ENCODE measurements at places on chromosomes 5 and 9. TPM values are rescaled to one million over a fixed set of nuclear protein-coding genes. Genes with fewer than 3 reads are reported as not detected.

Gene MAMDC2
- 0.09 TPM for total RNA-seq

Gene LCN2
- total RNA-seq: not detected

Gene TPPP
- 1.2 TPM for total RNA-seq

Gene NSD1
- total RNA-seq: 103 TPM

Gene SGTB
- total RNA-seq: 30.5 TPM

Gene LCN15
- total RNA-seq: not detected

Gene FREM1
- total RNA-seq: 0.26 TPM

Gene CFAP90
- total RNA-seq: not detected

DNA sequence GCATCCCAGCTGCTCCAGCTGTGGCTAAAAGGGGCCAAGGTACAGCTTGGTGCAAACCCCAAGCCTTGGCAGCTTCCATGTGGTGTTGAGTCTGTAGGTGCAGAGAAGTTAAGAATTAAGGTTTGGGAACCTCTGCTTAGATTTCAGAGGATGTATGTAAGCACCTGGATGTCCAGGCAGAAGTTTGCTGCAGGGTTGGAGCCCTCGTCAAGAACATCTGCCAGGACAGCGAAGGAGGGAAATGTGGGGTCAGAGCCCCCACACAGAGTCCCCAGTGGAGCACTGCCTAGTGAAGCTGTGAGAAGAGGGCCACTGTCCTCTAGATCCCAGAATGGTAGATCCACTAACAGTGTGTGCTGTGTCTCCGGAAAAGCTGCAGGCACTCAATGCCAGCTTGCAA, 236.2 kb upstream of the ADRA1B start:
- peaks cover 5% of the 10 kb centered on the region for H3K27me3 ChIP-seq
- no peaks in the 10 kb centered on the region for H3K4me1 ChIP-seq
- DNase-seq: no peak
- no peak overlapping the region for H3K27ac ChIP-seq
- H3K4me3 ChIP-seq: no peak overlapping the region

GRCh38 chr5:113110117-113110516, 133.5 kb downstream of the DCP2 start:
- H3K27ac ChIP-seq: no peak overlapping the region
- H3K4me1 ChIP-seq: no peaks in the 10 kb centered on the region
- H3K36me3 ChIP-seq: no peaks in the 10 kb centered on the region

GRCh38 chr5:174065528-174066197, 20.2 kb downstream of the NSG2 start:
- H3K27me3 ChIP-seq: no peaks in the 10 kb centered on the region
- H3K4me1 ChIP-seq: no peaks in the 10 kb centered on the region
- H3K4me3 ChIP-seq: no peak overlapping the region
- H3K36me3 ChIP-seq: no peaks in the 10 kb centered on the region
- no peak for DNase-seq

GRCh38 chr9:137305060-137305797, 3.2 kb upstream of the NRARP start:
- H3K27ac ChIP-seq: no peak overlapping the region
- peaks cover 34% of the 10 kb centered on the region for H3K27me3 ChIP-seq
- peak; percentile 43 for DNase-seq
- no peaks in the 10 kb centered on the region for H3K36me3 ChIP-seq
- peaks cover 50% of the 10 kb centered on the region for H3K4me1 ChIP-seq

DNA sequence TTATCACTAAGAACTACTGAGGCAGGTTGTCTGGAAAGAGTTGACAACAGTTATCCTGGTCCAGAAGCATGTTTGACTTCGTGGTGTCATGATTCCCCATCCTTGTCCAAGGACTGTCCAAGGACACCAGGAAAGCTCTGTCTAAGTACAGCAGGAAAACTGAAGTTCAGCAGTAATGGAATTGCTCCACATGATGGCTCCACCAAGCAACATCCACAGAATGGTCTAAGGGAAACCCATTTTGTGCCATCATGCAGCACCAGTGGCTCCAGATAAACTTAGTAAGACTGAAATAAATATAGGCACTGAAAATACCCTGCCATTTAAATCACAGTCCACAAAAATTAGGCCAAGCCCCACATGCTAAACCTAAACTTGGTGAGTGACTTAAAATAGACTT, 192.8 kb downstream of the CDH18 start:
- no peaks in the 10 kb centered on the region for H3K27me3 ChIP-seq
- no peak for DNase-seq
- H3K4me3 ChIP-seq: no peak overlapping the region
- no peak overlapping the region for H3K27ac ChIP-seq

DNA sequence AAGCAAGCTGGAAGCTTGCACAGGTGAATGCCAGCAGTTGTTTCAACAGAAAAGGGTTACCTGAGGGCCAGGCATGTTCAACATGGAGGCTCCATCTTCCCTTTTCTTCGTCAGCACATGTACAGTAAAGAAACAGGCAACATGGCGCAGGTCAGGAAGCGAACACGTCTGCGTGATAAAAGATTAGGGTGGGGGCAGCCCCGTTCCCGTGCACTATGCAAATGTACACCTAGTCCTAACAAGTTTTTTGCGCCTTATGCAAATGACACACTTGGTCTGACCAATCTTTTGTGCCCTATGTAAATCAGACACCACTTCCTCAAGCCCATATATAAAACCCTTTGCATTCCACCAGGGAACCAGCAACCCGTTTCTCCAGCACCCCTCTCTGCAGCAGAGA, 452.1 kb upstream of the PTPRD start:
- H3K36me3 ChIP-seq: no peaks in the 10 kb centered on the region
- no peaks in the 10 kb centered on the region for H3K27me3 ChIP-seq
- DNase-seq: no peak
- H3K4me3 ChIP-seq: no peak overlapping the region
- H3K4me1 ChIP-seq: no peaks in the 10 kb centered on the region

DNA sequence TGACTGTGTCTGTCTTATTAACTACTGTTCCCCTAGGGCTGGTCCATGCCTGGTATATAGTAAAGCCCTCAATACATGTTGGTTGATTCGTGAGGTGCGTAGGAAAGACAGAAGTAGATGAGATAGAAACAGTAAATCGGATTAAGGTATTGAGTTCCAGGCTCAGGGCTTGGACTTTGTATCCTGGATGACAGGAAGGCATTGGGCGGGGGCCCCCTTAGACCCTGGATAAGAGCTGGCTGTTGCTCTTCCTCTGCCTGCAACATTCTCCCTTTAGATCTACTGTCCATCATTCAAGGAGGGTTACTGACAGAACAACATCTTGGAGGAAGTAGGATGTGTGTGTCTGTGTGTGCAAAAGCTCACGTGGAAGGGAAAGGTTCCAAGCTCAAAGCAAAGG, 31.2 kb upstream of the CTNNA1 start:
- no peaks in the 10 kb centered on the region for H3K36me3 ChIP-seq
- peaks cover 8% of the 10 kb centered on the region for H3K4me1 ChIP-seq
- no peak for DNase-seq
- H3K27me3 ChIP-seq: peaks cover 48% of the 10 kb centered on the region
- H3K27ac ChIP-seq: no peak overlapping the region

- H3K4me1 ChIP-seq: no peaks in the 10 kb centered on the region
- H3K27ac ChIP-seq: no peak overlapping the region
- H3K4me3 ChIP-seq: no peak overlapping the region
- DNase-seq: no peak
These were observed 19.4 kb downstream of the CSF1R start for GRCh38 chr5:150066901-150067396.

- DNase-seq: no peak
- no peak overlapping the region for H3K4me3 ChIP-seq
- no peaks in the 10 kb centered on the region for H3K27me3 ChIP-seq
- no peak overlapping the region for H3K27ac ChIP-seq
- H3K36me3 ChIP-seq: no peaks in the 10 kb centered on the region
These were observed 165.7 kb downstream of the SLCO4C1 start for GRCh38 chr5:102130386-102130785.

- H3K36me3 ChIP-seq: no peaks in the 10 kb centered on the region
- no peak overlapping the region for H3K4me3 ChIP-seq
These were observed 15.8 kb downstream of the BTF3 start for GRCh38 chr5:73513996-73514395.

GRCh38 chr9:135919318-135919890, 12.1 kb upstream of the CAMSAP1 start:
- no peak overlapping the region for H3K27ac ChIP-seq
- peaks cover 7% of the 10 kb centered on the region for H3K36me3 ChIP-seq
- no peak for DNase-seq

GRCh38 chr5:109690242-109690974, 681 bp downstream of the MAN2A1 start:
- peak overlapping the region; percentile 95 for H3K4me3 ChIP-seq
- H3K4me1 ChIP-seq: peaks cover 25% of the 10 kb centered on the region
- no peaks in the 10 kb centered on the region for H3K36me3 ChIP-seq
- no peaks in the 10 kb centered on the region for H3K27me3 ChIP-seq

GRCh38 chr5:110909950-110910349, 161.6 kb upstream of the TSLP start:
- no peaks in the 10 kb centered on the region for H3K4me1 ChIP-seq
- H3K36me3 ChIP-seq: no peaks in the 10 kb centered on the region
- no peak overlapping the region for H3K4me3 ChIP-seq

GRCh38 chr9:547314-547713, 294.2 kb upstream of the DMRT1 start:
- DNase-seq: no peak
- no peaks in the 10 kb centered on the region for H3K27me3 ChIP-seq
- H3K36me3 ChIP-seq: no peaks in the 10 kb centered on the region

- peak overlapping the region; percentile 23 for H3K4me3 ChIP-seq
- H3K27ac ChIP-seq: no peak overlapping the region
- peak; percentile 30 for DNase-seq
- no peaks in the 10 kb centered on the region for H3K36me3 ChIP-seq
These were observed 17.6 kb upstream of the UBE2D2 start for GRCh38 chr5:139543423-139543991.

DNA sequence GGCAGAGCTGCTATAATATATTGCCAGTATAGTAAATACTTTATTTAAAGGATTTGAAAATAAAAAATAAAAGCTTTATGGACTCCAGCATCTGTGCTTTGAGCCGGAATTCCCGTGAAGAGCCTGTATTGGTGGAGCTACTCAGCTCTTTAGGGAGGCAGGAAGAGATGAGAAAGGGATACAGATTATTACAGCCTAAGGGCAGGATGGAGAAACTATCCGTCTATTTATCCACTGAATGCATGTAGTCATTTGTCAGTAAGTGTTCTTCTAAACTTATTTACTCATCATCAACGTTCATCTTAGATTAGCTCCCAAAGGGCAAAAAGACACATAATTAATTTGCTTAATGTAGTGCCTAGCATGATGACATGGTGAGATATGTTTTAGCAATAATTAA, 48.4 kb downstream of the SLC1A1 start:
- H3K4me1 ChIP-seq: no peaks in the 10 kb centered on the region
- no peak for DNase-seq
- peaks cover 2% of the 10 kb centered on the region for H3K27me3 ChIP-seq

- H3K36me3 ChIP-seq: no peaks in the 10 kb centered on the region
- H3K4me3 ChIP-seq: no peak overlapping the region
- no peak overlapping the region for H3K27ac ChIP-seq
- peaks cover 14% of the 10 kb centered on the region for H3K4me1 ChIP-seq
- DNase-seq: no peak
These were observed 1.7 kb downstream of the CPLX2 start for GRCh38 chr5:175873088-175873454.

GRCh38 chr9:126506361-126507317, 107.1 kb upstream of the LMX1B start:
- H3K4me3 ChIP-seq: no peak overlapping the region
- H3K4me1 ChIP-seq: no peaks in the 10 kb centered on the region
- H3K27ac ChIP-seq: no peak overlapping the region
- DNase-seq: no peak

GRCh38 chr5:54146390-54146789, 164.0 kb downstream of the ARL15 start:
- H3K27ac ChIP-seq: no peak overlapping the region
- H3K4me1 ChIP-seq: no peaks in the 10 kb centered on the region

DNA sequence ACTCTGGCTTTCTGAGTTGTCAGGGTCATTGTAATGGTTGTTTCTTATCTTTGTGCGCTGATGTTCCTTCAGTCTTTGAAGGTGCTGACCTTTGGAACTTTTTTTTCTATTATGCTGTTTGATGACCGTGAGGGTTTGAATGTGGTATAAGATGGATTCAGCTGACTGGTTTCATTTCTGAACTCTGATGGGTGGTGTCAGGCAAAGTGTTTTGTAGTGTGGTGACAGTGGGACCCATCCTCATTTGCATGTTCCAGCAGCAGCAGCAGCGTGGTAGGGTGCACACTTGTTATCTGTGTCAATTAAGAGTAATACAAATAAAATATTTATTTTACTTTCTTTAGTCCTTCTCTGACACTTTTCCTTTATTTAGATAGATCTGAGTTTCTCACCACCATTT, 227.7 kb upstream of the PRR16 start:
- no peaks in the 10 kb centered on the region for H3K36me3 ChIP-seq
- no peak overlapping the region for H3K27ac ChIP-seq
- H3K4me3 ChIP-seq: no peak overlapping the region
- DNase-seq: no peak

GRCh38 chr9:132697230-132697629, 27.0 kb downstream of the GTF3C4 start:
- DNase-seq: no peak
- no peaks in the 10 kb centered on the region for H3K36me3 ChIP-seq
- H3K4me3 ChIP-seq: no peak overlapping the region
- H3K27ac ChIP-seq: no peak overlapping the region
- H3K4me1 ChIP-seq: peaks cover 2% of the 10 kb centered on the region

- no peaks in the 10 kb centered on the region for H3K4me1 ChIP-seq
- no peak for DNase-seq
- no peak overlapping the region for H3K27ac ChIP-seq
- no peak overlapping the region for H3K4me3 ChIP-seq
These were observed 61.7 kb downstream of the SH3TC2 start for GRCh38 chr5:149001162-149001561.

DNA sequence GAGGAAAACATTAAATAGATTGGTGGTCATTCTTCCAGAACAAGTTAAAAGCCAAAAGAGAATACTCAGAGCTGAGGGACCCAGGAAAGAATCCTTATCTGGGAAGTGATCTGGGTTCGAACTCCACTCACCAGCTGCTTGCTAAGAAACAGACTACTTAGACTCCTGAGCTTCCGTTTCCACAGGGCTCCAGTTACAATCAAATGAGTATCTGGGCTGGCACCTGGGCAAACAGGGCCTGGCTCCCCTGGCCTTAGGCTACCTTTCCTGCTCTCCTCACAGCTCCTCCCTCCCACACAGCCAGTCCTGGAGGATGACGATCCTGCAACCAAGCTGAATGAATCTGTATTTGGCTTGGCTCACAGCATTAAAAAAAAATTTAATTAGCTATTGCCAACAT, 2.5 kb downstream of the MAPK9 start:
- H3K4me3 ChIP-seq: no peak overlapping the region
- no peak overlapping the region for H3K27ac ChIP-seq
- H3K36me3 ChIP-seq: peaks cover 7% of the 10 kb centered on the region
- H3K27me3 ChIP-seq: no peaks in the 10 kb centered on the region

GRCh38 chr5:31328040-31328733, 134.7 kb downstream of the CDH6 start:
- DNase-seq: no peak
- H3K27me3 ChIP-seq: no peaks in the 10 kb centered on the region
- no peak overlapping the region for H3K4me3 ChIP-seq
- no peaks in the 10 kb centered on the region for H3K4me1 ChIP-seq

GRCh38 chr9:36949466-36949865, 84.6 kb downstream of the PAX5 start:
- H3K27ac ChIP-seq: no peak overlapping the region
- H3K36me3 ChIP-seq: no peaks in the 10 kb centered on the region
- DNase-seq: no peak
- no peaks in the 10 kb centered on the region for H3K27me3 ChIP-seq
